NCI-H2081 (cell line): ENCODE measurements at places on chromosomes 7 and 10.

GRCh38 chr7:104123786-104124185 is 84.0 kb downstream of the ORC5 start:
- DNase-seq = no peak

DNA sequence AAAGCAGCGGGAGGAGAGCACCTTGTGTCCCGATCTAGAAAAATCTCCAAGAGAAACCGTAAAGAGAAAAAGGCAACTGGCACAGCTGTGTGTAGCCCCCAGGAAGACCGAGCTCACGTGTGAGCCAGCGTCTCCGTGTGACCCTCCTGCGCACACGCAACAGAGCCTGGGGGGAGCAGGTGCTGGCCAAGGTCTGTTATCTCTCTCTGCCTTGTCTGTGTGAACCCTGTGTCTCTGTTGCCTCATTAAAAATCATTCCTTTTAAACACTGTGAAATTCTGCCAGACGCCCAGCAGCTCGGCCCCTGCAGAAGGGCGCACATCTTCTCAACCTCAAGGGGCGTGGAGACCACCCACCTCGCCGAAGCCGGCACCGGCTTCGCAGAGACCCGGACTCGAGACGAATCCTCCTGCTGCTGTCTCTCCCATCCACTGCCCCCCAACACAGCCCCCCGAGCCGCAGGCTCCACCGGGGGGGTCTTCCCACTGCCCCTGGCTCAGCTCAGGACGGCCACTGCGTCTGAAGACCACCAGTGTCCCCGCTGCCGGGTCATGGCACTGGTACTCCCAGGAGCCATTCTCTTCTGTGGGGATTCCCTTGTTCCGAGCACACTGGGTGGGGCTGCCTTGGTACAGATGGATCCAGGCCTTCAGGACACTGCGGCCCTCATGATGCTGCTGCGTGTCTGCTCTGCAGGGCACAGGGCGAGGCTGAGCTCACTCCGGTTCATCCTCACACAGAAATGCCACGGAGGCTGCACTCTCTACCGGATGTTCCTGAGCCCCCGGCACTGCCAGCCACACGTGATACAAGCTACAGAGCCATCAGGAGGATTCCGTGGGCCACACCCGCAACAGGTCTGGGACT is 94.3 kb upstream of the DNAAF5 start:
- DNase-seq = no peak

DNA sequence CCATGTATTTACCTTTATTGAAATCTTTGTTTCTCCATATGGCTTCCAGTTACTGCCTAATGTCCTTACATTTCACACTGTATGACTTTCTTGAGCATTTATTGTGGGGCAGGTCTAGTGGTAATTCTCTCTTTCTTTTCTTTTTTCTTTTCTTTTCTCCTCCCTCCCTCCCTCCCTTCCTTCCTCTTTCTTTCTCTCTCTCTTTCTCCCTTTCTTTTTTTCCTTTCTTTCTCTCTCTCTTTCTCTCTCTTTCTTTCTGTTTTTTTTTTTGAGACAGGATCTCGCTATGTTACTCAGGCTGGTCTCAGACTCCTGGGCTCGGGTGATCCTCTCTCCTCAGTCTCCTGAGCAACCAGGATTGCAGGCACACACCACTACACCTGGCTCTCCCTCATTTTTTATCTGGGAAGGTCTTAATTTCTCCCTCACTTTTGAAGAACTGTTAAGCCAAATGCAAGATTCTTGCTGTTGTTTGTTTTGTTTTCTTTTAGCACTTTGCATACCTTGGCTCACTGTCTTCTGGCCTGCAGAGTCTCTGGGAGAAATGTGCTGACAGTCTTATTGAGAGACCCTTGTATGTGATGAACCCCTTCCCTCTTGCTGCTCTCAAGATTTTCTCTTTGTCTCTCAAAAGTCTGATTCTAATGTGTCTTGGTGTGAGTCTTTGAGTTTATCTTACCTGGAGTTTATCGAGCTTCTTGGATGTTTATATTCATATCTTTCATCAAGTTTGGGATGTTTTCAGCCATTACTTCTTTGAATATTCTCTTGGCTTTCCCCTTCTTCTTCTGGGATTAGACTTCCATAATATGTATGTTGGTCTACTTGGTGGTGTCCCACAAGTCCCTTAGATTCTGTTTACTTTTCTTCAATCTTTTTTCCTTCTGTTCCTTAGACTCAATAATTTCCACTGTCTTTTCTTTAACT is 79.0 kb upstream of the CCNY start:
- no peak for DNase-seq

DNA sequence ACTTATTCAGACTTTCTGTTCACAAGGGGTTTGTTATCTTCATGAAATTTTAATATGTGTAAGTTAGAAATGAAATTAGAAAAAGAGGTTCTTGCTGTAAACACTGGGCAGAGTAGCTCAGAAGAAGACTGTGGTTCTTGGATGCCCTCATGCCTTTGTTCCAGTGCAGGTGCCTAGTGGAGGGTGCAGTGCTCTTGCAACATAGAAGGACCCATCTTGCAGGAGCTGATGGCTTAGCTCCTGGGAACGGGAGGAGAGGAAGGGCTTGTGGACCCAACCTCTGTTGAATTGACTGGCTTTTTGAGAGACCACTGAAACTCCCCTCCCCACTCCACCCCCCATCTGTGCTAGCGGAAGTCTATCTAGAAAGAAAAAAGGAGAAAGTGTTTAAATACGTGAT is 116.8 kb downstream of the GLCCI1 start:
- no peak for DNase-seq

- DNase-seq = no peak
These were observed 982.2 kb downstream of the REEP3 start for GRCh38 chr10:64503429-64503828.
